Temporal lobe (tissue), 4 donors: ENCODE measurements at places on chromosomes 12 and 14. TPM values are rescaled to one million over a fixed set of nuclear protein-coding genes. Genes with fewer than 3 reads are reported as not detected.

Gene TC2N
- total RNA-seq = 4.4 TPM

Gene GNB3
- total RNA-seq = 0.74 TPM

Gene ADAMTS20
- total RNA-seq = 0.25 TPM

Gene CCDC177
- total RNA-seq = 4.2 TPM

Gene SMCO2
- not detected for total RNA-seq

Gene PSMC6
- total RNA-seq = 93.2 TPM

Gene CCDC38
- total RNA-seq = not detected

Gene LGR5
- total RNA-seq = under 0.01 TPM

Gene OTX2
- total RNA-seq = 0.25 TPM

Gene KRT3
- not detected for total RNA-seq

Gene ELK3
- 2.5 TPM for total RNA-seq

Gene BCL7A
- 54.3 TPM for total RNA-seq
